ENCODE measurements at places on chromosomes 4 and X.

DNA sequence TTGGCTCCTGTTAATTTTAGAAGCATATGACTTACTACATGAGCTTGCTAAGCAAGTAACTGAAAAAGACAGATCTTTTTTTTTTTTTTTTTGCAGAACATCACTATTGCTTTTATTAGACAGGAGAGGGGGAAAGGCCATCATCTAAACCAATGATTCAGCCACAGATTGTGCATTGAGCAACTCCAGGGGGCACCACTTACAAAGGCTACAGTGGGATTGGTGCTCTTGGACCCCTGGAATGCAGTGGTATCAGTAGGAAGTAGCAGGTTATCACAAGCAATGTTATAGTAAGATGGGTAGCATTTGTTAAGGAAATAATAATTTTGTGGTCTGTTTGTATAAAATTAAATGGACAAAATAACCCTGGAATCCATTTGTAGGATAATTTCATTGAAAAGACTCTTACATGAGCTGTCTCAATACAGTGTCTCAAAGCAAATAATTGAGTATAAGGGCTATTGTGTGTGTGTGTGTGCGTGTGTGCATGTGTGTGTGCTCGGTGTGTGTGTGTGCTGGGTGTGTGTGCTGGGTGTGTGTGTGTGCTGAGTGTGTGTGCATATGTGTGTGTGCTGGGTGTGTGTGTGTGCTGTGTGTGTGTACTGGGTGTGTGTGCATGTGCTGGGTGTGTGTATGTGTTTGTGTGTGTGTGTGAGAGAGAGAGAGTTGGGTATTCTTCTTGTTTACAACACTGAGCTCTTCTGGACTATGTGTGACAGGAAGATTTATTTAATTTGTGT is 296.3 kb downstream of the PCDH7 start:
- no peak for DNase-seq

GRCh38 chr4:186878203-186878776 is 154.6 kb upstream of the FAT1 start:
- no peak for DNase-seq

GRCh38 chrX:12583543-12583942 is 207.7 kb upstream of the PRPS2 start:
- no peak for DNase-seq

DNA sequence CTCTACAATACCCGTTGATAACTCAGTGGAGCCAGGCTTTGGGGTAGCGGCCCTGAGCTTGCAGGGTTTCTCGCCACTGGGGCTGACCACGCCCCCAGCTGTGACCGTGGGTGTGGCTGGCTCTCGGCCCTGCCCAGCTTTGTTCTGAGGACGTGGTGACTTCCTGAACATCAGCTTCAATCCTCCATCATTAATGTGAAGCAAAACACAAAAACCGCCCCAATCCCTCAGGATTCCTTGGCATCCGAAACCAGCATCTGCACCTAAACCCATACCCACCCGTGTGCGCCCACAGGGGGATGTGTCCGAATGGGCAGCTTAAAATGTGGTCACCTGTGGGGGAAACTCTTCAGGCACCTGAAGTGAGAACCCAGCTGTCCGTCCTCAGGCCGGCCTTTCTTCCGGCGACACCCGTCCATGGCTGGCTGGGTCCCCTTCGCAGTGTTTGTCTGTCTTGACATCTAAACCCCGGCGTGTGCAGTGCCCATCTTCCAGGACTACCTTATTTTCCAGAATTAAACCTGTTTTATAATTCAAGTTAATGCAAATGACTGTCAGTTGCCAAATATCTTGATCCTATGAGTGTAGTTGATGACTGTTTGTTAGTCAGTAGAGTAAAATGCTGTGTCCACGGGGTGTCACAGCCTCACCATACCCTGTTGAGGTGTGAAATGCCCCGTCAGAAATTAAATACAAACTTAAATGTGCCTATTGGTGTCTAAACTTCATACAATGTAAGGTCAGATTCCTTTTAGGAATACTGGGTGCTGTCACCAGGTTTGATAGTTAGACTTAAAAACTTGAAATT is 27.3 kb downstream of the NELFA start:
- DNase-seq = no peak

DNA sequence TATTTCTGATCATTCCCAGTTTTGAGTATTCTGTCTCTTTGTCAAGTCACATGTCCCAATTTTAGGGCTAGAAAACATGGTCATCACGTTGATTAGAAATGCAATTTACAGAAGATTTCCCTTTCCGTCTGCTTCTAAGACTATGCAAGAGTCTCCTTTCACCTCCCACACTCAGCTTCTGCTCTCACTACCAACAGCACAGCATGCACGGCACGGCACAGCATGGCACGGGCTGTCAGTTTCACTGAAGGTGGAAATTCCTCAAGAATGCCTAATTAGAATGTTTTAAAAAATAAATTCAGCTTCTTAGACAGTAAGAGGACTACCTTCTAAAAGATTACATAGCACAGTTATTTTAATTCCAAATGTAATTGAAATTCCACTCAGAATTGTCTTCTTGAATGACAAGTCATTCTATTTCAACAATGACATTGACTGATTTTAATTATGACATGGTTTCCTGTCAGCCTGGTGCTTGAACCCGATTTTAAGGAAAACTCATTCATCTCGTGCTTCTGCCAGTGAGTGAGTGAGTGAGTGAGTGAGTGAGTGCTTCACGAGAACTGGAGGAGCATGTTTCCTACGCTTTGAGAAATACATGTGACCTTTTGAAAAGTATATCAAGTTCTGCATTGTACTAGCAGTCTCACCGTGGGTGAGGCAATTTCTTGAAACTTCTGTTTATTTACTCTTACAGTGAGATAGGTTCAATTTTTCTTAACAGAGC is 124.8 kb upstream of the SORBS2 start:
- DNase-seq = no peak

GRCh38 chr4:109559625-109559982 is 442 bp upstream of the MCUB start:
- no peak for DNase-seq

DNA sequence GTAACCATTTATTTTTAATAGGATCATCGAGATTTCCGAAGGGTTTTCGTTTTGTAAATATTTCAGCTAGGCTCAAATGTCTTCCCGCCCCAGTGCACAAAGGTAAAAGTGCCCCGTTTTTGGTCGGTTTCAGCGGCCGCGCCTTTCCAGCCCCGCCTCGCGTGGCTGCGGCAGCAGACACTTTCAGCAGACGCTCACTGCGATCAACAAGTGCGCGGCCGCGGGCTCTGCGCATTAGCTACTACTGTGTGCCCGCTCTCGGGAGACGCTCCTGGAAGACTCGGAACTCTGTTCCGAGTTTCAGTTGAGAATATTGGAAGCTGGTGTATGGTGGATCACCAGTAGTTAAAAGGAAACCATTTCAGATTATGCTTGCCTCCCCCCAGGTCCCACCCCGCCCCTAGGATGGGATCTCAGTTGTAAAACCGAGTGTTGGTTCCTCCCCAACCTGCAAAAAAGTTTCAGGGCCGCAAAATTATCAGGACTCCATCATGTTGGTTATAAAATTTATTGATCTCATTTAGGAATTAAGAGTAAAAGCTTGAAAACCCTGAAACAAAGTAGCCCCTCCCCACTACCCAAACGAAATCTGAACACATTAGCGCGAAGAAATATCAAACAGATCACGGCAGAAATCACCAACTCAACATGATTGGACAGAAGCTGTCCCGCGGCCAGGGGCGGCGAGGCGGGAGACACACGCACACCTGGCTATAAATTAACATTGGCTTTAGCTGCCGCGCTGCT is 2.2 kb downstream of the SOX3 start:
- DNase-seq = no peak

DNA sequence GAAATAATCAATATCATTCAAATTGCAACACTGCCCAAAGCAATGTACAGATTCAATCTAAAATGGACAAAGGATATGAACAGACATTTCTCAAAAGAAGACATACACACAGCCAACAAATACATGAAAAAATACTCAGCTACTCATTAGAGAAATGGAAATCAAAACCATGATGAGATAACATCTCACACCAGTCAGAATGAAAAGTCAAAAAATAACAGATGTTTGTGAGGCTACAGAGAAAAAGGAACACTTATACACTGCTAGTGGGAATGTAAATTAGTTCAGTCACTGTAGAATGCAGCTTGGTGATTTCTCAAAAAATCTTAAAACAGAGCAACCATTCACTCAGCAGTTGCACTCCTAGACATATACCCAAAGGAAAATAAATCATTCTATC is 205.2 kb downstream of the DKK2 start:
- DNase-seq = no peak

DNA sequence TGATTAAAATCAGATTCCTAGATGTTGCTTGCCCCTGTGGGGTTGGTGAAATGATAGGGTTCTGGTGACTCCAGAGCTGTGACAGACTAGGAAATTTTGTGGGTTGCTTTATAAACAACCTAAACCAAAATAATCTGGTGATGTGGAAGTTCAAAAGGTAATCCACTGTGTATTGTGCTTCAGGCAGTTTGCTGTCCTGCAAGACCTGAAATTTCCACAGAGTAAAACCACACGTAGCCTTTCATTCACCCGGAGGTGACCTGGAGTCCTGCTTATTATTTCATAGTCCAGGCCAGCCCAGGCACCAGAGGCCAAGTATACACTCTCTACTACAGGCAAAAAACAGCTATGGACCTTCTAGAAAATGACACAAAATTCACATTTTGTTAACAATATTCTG is 114.6 kb upstream of the CBR4 start:
- no peak for DNase-seq

DNA sequence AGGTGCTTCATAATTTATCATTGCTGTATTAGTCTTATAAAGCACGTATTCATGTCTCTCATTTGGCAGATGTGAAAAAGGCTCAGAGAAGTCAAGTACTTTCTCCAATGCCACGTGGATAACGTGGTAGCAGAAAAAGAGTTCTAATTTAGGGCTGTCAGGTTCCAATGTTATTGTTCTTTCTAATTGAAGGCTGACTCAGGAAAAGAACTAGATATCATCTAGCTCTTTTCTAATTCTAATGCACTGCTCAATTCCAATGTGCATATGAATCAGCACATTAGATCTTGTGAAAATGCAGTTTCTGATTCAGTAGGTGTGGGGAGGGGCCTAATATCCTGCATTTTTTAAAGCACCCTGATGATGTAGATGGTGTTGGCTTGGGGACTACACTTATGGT is 22.8 kb downstream of the AGA start:
- DNase-seq = no peak
